ENCODE measurements at places on chromosomes 2 and 18.

DNA sequence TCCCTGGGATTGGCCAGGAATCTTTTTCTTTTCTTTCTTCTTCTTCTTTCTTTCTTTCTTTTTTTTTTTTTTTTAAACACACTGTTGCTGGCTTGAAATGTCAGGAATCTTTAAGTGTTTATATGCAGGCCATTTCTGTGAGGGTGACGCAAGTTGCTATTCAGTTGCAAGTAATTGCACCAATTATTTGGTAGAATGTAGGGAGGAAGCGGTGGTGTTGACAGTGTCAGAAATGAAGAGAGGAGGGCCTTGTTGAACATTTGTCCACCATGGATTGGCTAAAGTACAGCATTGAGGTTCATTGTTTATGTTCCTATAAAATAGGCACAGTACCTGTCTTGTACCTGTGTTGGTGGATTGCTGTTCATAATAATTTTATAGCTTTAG is 6.5 kb downstream of the RPIA start:
- no peak for DNase-seq

GRCh38 chr2:170974304-170974993 is 45.4 kb downstream of the GORASP2 start:
- no peak for DNase-seq

DNA sequence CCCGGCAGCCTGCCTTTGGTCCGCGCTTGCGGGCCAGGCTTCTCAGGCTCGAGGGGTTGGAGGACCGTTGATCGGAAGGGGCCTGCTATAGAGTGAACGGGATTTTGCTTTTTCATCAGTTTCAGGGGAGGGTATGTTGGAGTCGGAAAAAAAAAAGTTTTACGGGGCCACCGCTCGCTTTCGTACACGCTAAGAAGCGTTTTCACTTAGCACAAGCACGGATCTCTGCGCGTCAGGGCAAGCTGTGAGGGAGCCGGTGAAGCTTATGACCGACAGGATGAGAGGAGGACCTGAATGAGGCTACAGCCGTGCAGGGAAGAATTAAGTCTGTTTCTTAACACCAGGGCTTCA is 443 bp downstream of the CPSF3 start:
- no peak for DNase-seq

DNA sequence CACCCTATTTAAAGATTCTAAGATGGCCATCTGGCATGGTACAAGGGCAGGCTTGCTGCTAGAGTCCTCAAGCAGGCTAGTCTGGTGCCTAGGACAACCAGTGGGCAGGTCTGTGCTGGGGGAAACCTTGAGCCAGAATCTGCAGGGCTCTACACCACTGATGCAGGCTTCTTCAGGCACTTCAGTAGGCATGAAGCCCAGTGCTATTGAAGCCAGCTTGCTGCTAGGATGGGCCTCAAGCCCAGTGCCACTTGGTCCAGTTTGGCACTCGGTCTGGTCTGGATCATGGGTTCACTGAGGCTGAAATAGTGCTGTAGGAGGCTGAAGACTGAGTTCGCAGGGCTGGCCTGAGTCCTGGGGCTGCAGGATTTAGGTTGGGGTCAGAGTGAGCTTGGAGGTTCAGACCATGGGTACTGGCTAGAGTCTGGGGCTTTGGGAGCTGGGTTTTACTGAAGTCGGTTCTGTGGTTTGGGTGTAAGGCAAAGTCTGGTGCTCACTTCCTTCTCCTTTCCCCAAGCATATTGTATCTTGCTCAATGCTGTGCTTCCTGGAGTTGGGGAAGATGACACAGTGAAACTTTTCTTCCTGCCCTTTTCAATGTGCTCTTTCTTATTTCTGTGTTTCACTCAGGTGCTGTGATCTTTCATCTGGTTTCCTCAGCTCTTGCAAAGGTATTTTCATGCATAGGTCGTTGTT is 41.2 kb downstream of the SP100 start:
- DNase-seq, result no peak

DNA sequence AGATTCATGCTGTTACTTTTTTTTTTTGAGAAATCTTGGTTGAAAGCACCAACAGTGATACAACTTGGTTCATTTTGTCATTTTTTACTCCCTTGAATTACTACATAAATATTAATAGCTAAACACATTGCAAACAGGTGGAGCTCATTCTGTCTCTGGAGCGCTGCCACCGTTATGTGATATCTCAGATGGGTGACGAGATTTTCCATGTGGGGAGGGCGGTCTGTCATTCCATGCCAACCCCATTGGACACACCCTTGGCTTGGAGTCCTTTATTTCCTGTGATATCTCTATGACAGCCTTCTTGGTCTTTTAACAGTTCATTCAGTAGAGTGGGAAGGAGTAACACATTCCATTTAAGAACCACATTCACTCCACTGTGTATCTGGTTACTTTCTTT is 794.8 kb downstream of the SATB2 start:
- no peak for DNase-seq

GRCh38 chr18:59718108-59718463 is 20.9 kb upstream of the CCBE1 start:
- no peak for DNase-seq

- DNase-seq, result no peak
Measured at GRCh38 chr2:207670887-207671286, 40.6 kb upstream of the CCNYL1 start.

DNA sequence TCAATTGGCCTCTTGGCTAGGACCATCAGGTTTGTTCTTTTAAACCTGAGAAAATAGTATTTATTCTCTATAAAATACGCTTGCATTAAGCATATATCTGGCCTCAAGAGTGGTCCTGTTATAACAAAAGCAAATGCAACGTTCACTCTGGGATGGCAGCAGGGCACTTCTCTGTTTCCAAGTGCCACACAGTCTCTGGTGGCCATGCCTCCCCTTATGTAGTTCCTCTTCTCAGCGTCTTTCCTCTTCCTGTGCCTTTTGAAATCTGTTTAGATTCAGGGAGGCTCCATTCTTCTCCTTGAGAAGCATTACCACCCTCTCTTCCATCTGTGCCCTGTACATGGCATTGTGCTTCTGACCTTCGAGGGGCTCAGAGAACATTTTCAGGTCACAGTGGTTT is 51.9 kb downstream of the TSHZ1 start:
- no peak for DNase-seq

DNA sequence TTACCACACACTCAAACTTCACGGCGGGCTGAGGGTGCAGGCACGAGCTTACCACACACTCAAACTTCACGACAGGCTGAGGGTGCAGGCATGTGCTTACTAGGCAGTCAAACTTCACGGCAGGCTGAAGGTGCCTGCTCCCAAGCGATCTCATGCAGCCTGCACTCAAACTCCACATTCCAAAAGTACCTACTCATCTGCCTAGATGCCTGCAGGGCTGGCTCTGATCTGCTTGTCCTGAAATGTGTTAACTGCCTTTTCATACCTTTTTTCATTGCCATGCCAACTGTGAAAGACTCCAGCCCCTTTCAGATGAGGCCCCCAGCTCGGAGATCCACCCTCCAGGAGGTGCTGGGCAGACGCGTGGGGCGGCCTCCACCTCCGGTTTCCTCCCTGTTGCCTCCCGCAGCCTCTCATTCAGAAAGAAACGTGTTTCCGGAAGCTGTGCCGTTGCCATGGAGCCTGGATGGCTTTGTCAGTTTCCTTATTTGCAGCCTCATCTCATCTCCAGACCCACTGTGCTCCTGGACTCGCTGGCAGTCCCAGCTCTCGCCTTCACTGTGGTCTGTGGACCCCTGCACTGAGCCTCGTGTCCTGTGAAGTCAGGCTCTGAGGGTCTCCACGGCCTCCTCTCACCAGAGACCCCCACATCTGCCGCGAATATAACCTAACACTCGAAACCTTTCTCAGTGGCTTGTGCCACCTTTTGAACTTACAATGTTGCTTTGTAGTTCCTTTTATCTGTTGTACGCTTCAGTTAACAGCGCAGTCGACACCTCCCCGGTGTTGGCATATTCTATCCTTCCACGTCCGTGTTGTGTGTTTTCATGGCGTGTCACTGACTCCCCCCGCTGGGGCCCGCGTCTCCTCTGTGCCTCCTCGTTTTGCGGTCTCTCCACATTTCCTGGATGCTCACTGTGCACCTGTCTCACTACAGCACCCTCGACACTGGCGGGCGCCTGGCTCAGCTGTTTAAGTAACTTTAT is 106.1 kb upstream of the ALKAL2 start:
- no peak for DNase-seq

DNA sequence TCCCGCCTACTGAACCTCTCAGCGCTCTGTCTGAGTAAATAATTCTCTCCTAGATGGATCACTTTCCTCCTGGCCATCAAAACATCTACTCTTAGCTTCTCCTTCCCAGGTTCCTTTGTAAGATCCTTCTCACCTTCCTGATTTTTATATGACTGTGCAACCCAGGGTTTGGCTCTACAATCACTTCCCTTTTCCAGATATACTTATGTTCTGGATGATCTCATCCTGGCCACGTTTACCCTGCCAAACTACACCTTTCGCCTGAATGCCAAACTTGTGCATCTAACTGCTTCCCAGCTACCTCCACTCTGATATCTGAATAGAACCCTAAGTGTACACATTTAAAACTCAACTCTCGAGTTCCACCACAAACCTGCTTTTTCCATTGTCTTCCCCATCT is 290.5 kb upstream of the REV1 start:
- DNase-seq, result no peak

DNA sequence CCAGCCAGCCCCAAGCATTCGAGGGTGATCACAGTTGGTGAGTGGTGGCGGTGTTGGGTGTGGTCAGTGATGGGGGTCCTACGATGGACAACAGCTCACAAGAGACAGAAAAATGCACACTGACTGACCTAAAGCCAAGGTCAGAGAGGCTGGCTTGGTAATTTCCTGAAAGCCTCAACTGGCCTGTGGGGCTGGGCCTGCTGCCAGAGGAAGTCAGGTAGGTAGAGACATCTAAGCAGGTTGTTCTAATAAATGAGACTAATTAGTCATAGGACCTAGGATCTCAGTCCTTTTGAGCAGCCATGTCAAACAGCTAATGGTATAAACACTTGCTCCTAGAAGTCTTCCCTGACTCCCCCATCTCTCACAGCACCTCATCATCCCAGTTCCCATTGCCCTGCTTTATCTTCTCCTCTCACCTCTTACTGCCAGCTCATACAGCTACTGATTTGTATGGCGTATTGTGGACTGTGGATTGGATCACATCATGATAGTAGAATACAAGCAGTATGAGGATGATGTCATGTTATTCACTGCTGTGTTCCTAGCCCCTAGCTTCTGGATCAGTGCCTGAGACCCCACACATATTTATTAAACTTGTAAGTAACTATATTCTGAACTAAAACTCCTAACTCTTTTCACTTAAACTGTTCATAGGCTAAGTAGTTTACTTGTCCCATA is 262.9 kb upstream of the KLHL29 start:
- DNase-seq, result no peak

- DNase-seq, result no peak
Measured at GRCh38 chr2:163734881-163735684, 725 bp downstream of the FIGN start.

GRCh38 chr2:235052514-235053354 is 100.9 kb downstream of the SH3BP4 start:
- DNase-seq, result no peak

GRCh38 chr2:216727346-216728122 is 32.2 kb upstream of the IGFBP5 start:
- no peak for DNase-seq

DNA sequence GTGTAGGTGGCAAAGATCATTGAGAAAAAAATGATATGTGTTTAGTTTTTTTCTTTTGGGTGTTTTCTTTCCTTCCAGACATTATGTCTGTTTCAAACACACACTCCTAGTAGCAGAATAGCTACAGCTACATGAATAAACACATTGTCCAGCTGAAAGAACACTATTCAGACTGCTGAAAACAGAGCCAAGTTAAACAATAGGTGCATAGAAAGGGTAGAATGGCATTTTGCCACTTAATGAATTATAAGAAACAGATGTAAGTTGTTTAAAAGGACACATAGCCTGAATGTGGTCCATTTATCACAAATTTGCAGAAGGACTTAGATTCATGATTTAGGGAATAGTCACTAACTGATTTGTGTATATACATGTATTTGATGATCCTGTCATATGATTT is 20.1 kb downstream of the CTLA4 start:
- no peak for DNase-seq

GRCh38 chr2:8259106-8259840 is 422.6 kb upstream of the ID2 start:
- DNase-seq, result no peak

GRCh38 chr2:158879229-158879903 is 84.2 kb downstream of the DAPL1 start:
- no peak for DNase-seq

GRCh38 chr2:150522269-150522668 is 34.8 kb upstream of the RND3 start:
- no peak for DNase-seq

DNA sequence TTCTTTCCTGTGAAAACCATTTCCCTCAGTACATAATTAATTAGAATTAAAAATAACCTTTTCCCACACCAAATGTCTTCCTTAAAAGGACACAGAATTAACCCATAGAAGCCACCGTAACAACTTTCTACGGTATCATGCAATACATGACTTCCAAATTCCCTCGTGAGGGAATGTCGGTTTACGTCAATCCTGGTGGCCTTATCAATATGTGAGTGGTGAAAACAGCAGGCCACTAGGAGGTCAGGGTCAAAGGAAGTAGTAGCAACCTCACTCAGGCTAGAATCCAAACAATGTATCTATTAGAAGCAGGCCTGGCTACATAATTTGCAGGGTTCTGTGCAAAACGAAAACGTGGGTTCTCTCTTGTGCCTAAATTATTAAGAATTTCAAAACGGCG is 112.2 kb downstream of the GAREM1 start:
- DNase-seq, result no peak

DNA sequence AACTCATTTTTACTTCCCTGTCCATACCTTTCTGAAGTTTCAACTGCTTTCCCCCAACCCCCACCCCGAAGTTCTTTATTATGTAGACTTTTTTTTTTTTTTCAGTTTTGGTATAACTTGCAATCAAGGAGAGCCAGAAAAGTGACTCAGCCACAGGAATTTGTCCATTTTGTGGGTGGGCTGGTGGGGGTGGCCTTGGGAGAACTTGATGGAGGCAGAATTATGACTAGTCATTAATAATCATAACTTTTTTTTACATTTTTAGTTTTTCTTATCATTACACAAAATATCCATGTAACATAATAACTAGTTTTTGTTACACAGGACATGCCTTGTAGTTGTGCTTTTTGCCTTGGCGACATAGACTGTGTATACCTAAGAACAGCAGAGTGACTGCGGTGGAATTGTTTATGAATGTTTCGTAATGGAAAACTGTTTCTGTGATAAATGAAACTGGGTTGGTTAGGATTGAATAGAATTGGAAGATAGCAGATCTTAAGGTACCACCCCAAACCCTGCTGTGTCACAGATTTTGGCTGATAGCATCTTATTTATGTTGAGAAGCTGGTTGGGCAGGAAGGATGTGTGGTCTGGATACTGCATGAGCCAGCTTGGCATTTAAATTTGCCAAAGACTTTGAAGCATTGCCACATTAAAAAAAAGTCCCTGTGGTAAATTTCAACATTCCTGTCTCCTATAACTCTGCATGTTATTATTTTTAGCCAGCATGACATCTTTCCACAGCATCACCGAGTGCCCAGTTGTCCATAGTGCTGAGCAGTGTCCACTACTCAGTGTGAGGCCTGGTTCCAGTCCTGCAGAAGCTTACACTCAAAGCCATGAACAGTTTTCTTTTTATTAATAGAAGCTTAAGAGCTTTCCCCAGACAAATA is 30.7 kb downstream of the LYPD6B start:
- no peak for DNase-seq
